ENCODE measurements at places on chromosomes 3 and 15.

GRCh38 chr3:148938936-148939335, 52.4 kb upstream of the GYG1 start:
- DNase-seq = no peak

- no peak for DNase-seq
These were observed 46.7 kb upstream of the AADACL2 start for GRCh38 chr3:151687076-151687475.

DNA sequence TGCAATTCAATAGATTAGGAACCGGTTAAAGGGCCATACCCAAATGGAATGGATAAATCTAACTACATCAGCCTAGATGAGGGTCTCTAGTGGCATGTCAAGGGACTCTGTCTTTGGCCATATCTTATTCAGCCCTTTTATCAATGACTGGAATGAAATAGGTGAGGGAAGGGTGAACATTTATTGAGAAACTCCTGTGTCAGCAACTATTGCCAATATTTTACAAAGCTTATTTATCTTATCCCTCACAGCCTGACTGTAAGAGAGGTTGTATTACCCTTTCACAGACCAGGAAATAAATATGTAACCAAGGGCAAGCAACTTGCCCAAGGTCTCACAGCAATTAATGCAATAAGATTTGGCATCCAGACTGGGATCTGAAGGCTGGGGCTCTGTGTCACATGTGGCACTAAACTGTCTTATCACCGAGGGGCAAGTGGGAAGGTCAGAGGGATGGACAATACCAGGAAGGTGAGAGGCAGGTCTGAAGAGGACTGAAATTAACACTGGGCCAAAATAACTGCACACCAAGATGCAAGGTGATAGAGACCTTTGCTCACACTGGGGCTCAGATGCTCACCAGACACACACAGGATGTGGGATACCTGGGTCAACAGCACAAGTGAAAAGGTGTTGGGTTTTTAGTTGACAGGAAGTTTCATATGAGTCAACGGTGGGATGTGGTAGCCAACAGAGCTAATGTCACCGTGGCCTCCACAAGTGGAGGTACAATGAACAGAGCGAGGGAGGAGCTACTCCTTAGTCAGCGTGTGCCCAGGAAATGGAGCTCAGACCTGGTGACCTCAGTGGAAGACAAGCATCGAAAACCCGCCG, 261.3 kb downstream of the RPLP1 start:
- no peak for DNase-seq

DNA sequence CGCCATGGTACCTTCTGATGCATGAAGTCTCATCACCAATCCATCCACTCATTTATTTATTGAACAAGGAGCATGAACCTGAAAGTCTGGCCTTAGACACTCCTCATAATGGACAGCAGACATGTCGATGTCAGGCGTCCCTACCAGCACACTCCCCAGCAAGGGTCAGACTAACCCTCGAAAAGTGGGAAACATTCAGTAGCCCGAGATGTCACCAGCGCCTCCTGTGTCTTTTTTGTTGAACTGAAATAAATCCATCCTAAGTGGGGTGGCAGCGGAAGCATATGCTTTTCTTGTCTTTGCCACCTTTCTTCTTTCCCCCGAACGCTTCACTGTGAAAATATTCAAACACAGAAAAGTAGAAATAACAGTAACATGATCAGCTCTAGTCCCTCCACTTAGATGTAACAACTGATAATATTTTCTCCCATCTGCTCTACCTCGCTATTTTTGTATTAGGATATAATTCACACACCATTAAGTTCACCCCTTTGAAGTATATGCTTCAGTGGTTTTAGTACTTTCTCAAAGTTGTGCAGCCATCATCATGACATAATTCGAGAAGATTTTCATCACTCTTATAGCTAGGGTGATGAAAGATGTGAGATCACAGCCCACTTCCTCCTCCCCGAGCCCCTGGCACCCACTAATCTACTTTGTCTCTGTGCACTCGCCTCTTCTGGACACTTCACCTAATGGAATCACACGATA, 121.6 kb downstream of the ADAMTS17 start:
- DNase-seq = no peak

- DNase-seq = no peak
These were observed 38.9 kb downstream of the TOPAZ1 start for GRCh38 chr3:44280631-44281030.

DNA sequence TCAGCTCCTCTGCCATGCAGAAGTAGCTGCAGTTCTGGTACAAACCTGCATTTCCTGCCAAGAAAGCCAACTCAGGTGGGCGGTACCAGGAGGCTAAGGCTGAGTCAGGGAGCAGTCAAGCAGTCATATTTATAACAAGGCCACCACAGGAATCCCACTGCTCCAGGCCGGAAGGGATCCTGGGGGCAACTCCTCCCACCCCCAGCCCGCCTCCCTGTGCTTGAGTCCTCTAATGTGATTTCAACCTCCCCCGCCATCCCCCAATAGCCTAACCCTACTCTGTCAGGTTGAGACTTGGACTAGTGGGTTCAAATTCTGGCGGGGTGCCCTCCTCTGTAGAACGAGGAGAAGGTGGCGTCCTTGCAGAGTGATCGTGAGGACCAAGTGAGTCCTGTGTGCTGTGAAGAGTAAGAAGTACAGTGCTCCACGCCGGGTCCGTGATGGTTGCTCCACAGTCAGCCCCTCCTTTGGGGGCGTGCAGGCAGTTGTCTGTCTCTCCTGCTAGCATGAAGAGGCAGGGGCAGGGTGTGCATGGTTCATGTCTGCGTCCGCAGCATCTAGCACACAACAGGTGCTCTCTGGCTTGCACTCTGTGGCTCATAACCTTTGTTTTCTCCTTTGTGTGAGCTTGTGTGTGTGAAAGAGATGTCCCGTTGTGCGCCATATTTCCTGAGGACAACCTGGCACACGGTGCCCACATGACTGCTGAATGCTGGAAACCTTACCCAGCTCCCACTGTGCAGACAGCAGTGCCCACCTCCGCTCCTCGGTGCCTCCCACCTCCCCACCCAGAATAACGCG, 78.3 kb downstream of the SMAD6 start:
- no peak for DNase-seq

- DNase-seq = no peak
These were observed 593.4 kb upstream of the TGFBR2 start for GRCh38 chr3:30012941-30013543.

DNA sequence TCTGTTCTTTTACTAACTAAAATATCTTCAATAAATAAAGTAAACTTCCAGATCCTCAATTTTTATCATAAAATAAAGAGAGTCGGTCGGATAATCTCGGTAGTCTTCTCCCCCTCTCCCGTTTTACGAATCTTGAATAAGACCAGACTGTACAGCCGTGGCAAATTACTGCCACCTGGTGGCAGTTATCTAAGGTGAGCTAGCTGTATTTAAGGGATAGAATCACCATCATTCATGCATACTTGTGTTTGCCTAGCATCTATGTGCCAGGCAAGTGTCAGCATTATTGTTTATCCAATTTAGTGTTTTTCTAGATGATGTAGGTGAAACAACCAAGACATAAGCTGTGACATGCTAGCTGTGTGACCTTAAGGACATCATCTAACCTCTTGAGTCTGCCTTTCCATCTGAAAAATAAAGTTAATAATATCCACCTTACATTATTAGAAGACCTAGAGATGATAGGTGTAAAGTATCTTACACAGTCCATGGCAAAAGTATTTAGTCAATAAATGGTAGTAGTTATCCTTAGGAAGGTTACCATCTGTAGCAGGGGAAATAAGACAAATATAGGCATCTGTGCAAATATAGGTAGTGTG, 21.3 kb downstream of the DUT start:
- DNase-seq = peak; percentile 5

GRCh38 chr3:170418422-170419398, at the start of gene CLDN11:
Gene CLDN11 (plus strand): TSS chr3:170418868. CDS start chr3:170419067, 199 bp downstream.
- peak; percentile 74 for DNase-seq

GRCh38 chr3:77150028-77150427, 110.1 kb downstream of the ROBO2 start:
- no peak for DNase-seq

DNA sequence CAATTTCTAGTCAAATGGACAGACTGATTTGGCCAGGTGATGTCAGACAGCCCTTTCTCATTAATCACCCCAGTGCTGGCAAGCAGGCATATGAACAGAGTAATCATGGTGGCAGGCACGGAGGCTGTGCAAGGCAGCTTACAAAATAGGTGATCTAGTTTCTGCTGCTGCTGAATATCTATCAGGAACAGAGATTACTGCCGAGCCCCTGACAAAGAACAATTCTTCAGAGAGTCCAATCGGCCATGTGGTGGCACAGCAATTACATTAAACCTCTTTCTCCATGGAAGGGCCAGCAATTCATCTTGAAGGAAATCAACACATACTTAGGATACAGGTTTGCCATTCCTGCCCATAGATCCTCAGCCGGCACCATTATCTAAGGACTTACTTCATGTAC, 32.3 kb upstream of the THBS1 start:
- no peak for DNase-seq

- DNase-seq = no peak
These were observed 8.0 kb downstream of the MBNL1 start for GRCh38 chr3:152276681-152277080.

- no peak for DNase-seq
These were observed 17.5 kb upstream of the KCTD6 start for GRCh38 chr3:58474348-58474911.

DNA sequence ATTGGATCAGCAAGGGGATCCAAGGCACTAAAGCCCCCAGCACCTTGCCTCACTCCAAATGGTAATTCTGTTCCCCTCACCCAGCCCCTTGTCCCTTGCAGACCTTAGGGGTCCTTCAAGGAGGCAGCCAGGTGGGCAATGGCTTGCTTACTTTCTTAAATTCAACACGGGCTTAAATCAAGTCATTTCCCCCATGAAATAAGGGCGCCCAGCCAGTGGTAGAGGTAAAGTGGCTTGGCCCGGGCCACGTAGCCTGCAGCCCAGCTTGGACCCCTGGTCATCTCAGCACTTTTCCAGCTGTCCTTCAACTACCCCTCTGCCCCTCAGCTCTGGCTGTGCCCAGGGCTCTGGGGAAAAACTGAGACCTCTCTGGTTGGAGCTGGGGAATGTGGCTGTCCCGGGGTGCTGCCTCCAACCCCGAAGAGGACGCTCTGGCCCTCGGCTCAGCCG, 1.2 kb downstream of the PSTPIP1 start:
- no peak for DNase-seq

GRCh38 chr3:141275973-141276372, 44.3 kb downstream of the PXYLP1 start:
- DNase-seq = no peak

GRCh38 chr3:110974902-110975301, 96.7 kb upstream of the NECTIN3 start:
- DNase-seq = no peak

DNA sequence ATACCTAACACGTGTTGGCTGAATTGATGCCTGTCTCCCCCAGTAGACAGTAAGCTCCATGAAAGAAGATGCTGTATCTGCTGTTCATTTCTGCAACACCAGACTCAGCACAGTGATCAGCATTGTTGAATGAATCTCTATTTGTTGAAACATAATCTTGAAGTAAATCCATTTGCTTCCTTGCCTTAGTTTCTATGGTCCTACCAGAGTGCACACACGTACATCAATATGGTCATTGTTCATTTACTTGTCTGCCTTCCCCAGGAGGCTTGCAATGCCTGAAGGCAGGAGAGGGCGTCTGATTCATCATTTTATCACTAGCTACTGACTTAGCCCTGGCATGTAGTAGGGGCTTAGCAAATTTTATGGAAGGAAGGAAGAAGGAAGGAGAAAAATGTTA, 19.2 kb downstream of the RBP2 start:
- no peak for DNase-seq

DNA sequence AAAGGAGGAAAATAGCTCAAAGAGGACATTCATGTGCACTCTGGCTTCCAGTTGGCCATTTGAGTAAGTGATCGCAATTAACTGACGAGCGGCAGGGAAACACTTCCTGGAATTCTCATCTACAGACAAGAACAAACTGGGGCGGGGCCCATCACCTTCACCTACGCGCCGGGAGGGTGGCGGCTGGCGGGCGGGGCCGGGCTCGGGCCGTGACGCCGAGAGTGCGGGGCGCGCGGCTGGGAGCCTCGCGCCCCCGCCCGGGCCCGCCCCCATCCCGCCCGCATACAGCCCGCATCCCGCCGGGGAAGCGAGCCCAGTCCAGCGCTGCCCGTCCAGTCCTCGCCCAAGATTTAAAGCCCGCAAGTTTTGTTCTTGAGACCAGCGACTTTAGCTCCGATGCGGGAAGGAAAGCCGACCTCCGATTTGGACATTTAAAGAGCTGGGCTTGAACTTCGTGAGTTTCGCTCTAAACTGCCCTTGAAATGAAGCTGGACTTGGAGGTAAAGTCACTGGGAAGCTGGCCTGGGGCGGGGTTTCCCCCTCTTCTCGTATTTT, at the start of gene B3GNT5:
Gene B3GNT5 (plus strand): TSS at position 281 of the 555 bp plus-strand sequence. CDS start 16,546 bp downstream, outside the sequence.
- DNase-seq = peak; percentile 63

- DNase-seq = peak; percentile 57
These were observed 44.2 kb upstream of the GATA2 start for GRCh38 chr3:128537091-128537703.

- no peak for DNase-seq
These were observed 72.0 kb upstream of the ZBED2 start for GRCh38 chr3:111667170-111667569.

DNA sequence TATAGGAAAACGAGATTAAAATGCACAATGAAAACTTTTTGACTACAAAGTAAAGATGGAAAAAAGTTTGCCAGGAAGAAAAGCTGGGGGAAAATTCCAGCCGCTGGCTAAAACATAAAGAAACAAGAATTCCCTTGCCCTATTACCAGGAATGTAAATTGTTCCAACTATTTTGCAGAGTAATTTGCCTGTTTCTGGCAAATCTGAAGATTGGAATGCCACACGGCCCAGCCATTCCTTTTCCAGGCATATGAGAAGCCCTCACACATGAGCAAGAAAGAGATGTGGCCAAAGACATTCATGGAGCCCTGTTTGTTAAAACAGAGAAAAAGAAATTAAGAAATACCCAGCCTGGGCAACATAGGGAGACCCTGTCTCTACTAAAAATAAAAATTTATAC, 8.4 kb upstream of the GATA2 start:
- no peak for DNase-seq

DNA sequence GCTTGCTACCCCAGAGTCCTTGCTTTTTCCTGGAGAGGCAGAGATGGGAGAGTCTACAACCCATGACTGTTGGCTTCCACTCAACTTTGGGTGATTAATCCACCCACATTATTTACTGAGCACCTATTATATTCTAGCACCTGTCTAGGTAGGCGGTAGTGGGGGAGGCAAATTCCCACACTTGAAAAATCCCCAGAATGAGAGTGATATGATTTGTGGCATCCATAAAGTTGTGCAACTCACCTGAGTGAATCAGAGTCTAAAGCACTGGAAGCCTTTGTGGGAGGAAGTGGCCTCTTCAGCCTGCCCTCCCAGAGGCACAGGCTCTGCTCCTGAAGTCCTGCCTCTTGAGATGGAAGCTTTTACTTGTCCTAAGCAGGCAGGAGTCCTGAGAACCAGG, 40.4 kb upstream of the CTNNB1 start:
- DNase-seq = no peak

- no peak for DNase-seq
These were observed 79.6 kb downstream of the SUMF1 start for GRCh38 chr3:4387210-4388204.

GRCh38 chr15:91917686-91918360, 64.3 kb downstream of the SLCO3A1 start:
- no peak for DNase-seq

Measured in DMS79 treated with DMSO at 0.1 percent for 48 hours (cell line).